Fibroblast of skin of left biceps (primary cell): ENCODE measurements at places on chromosomes 11 and 22.

GRCh38 chr11:59865031-59865430, 1.3 kb downstream of the TCN1 start:
- DNase-seq: no peak

- peak; percentile 20 for DNase-seq
Observed at GRCh38 chr11:85826116-85826855, 15.3 kb upstream of the SYTL2 start.

DNA sequence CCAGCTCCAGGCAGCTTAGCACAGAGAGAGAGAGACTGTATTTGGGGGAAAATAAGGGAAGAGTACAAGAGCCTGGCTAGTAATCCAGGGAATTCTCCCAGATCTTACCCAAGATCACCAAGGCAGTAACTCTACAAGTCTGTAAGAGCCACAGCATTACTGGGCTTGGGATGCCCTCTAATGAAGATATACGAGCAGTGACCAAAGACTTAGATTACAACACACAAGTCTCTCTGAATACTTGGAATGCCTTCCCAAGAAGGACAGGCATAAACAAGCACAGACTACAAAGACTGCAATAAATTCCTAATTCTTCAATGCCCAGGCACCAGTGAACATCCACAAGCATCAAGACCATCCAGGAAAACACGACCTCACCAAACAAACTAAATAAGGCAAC, 17.7 kb downstream of the DNAJC24 start:
- DNase-seq: no peak

- DNase-seq: peak; percentile 45
Observed at GRCh38 chr22:38467904-38468442, at the start of gene KDELR3. TSS of gene KDELR3 (plus strand) at chr22:38468096. CDS start at chr22:38468234, 138 bp downstream.

DNA sequence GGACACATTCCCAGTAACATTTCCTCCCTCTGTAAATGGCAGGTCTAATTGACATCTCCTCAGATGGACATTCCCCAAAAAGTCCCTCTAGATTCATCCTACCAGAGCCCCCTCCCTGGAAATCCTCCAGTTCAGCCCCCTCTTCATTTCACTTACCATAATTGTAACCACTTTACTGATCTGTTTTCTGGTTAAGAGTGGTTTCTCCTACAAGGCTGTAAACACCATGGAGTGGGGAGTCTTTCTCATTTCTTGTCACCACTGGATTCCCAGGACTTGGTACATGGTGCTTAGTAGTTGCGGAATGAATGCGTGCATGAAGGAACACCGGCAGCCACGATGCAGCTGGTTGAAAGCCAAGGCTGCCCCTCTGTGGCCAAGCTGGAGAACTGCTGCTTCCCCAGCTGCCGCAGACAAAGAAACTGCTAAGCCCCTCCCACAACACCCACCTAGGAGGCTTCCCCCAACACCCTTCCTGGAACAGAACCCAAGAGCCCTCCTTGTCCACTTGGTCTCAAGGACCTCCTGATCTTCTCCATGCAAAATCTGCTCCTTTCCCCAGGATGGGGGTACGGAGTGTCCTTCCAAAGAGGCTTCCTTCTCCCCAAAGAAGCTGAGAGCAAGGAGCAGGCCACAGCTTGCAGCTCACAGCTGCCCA, 18.6 kb upstream of the SCARF2 start:
- DNase-seq: peak; percentile 57

DNA sequence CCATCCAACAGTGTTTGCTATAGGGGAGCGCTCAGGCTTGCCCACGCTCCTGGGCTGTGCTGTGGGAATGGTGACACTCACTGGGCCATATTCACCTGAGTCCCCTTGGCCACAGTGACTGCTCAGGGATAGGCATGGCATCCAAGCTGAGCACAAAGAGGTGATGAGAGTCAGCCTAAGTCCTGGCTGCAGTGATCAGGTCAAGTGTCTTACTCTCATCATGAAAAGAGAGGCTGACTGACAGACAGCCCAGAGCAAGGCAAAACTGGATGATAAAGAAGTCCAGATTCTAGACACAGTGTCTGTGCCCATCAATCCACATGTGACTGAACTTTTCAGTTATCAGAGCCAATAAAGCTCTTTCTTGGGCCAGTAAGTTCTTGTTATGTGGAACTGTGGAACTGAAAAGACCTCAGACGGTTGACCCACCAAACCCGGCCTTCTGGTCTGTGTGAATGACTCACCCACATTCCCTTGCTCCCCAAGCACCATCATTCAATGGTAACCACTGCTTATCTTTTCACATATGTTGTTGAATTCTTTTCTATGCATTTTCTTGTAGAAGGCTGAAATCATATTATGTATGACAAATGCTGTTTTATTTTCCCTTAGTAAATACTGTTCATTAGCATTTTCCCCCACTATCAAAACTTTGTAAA, 43.2 kb upstream of the YPEL1 start:
- DNase-seq: peak; percentile 41
